ENCODE measurements at places on chromosomes 2 and 18. TPM values are rescaled to one million over a fixed set of nuclear protein-coding genes. Genes with fewer than 3 reads are reported as not detected.

DNA sequence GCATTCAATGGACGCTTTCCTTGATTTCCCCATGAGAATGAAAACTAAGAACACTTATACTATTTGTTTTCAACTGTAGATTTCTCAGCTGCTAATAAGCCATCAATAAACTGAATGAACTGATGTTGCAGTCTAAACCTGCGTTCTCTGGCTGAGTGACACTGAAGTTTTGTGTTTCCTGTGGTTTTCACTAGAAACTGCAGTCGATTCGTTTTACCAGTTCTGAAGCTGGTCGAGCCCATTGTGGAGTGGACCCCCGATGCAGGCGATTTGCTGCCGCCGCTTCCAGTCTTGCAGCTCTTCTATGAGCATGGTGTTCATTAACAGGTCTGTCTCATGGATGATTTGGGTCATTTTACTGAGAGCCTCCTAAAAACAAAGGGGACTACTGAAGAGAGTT, 50.6 kb upstream of the STAT1 start:
- H3K4me3 ChIP-seq = peak overlapping the region; percentile 92
- peak overlapping the region; percentile 96 for H3K27ac ChIP-seq
- peaks cover 80% of the 10 kb centered on the region for H3K36me3 ChIP-seq
- peaks cover 74% of the 10 kb centered on the region for H3K4me1 ChIP-seq
- no peaks in the 10 kb centered on the region for H3K27me3 ChIP-seq

DNA sequence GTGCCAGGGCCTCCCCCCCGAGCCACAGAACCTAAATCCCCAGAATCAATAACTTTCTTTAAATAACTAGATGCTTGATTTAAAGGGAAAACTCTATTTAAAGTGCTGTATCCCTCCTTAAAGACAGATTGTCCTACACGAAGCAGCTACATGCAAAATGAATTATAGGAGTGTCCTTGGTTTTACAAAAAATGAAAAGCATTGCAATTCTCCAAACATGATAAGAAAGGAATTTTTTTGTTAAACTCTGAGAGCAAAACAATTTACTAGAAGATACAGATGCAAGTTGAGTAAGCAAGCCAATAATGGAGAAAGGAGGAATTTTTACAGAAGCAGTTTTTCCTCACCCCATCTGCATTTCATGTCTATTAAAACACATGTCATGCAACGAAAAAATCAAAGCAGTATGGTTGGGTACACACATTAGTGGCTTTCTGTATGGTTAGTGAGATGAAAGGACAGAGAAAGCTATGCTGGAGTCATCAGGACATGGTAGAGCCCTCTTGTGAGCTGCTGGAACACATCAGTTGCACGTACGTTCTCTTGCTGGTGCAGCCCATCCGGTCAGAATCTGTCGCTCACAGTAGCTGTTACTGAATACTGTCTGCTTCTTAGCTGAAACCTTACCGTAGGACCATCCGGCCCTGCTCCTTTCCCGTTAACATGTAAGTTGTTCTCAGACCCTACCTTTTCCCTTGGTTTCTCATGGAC, 25.9 kb upstream of the STEAP3 start:
- H3K4me3 ChIP-seq = no peak overlapping the region
- no peaks in the 10 kb centered on the region for H3K36me3 ChIP-seq
- peaks cover 2% of the 10 kb centered on the region for H3K27me3 ChIP-seq
- no peak for DNase-seq
- H3K27ac ChIP-seq = no peak overlapping the region

GRCh38 chr2:203400805-203401585, 72.8 kb downstream of the ABI2 start:
- H3K27me3 ChIP-seq = no peaks in the 10 kb centered on the region
- H3K4me1 ChIP-seq = no peaks in the 10 kb centered on the region
- DNase-seq = no peak
- no peak overlapping the region for H3K4me3 ChIP-seq

GRCh38 chr2:8587920-8588830, 93.7 kb upstream of the ID2 start:
- no peaks in the 10 kb centered on the region for H3K36me3 ChIP-seq
- peak; percentile 43 for DNase-seq
- peak overlapping the region; percentile 12 for H3K4me3 ChIP-seq

GRCh38 chr18:2572171-2572569, 813 bp downstream of the NDC80 start:
- peak; percentile 22 for DNase-seq
- peaks cover 55% of the 10 kb centered on the region for H3K4me1 ChIP-seq
- no peaks in the 10 kb centered on the region for H3K27me3 ChIP-seq
- peak overlapping the region; percentile 95 for H3K4me3 ChIP-seq
- peaks cover 67% of the 10 kb centered on the region for H3K36me3 ChIP-seq

DNA sequence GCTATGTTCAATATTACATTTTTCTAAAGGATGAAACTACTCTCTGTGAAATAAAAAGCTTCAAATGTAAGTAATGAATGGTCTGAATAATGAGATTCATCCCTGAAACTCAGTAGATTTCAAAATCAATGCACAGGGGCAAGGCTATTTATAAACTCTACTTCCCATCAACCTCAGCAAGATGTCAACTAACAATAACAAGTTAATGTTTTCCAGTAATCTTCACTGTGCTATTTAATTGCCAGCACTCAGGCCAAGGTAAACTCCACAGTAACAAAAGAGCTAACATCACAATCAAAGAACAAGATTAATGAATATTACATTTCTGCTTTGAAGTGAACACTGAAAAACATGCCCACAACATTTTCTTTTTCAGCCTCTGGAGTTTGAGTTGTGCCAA, 144.3 kb upstream of the ZFP36L2 start:
- H3K27ac ChIP-seq = no peak overlapping the region
- no peak overlapping the region for H3K4me3 ChIP-seq
- H3K27me3 ChIP-seq = no peaks in the 10 kb centered on the region
- peaks cover 6% of the 10 kb centered on the region for H3K36me3 ChIP-seq

GRCh38 chr18:59180150-59180845, 39.7 kb upstream of the GRP start:
- no peaks in the 10 kb centered on the region for H3K36me3 ChIP-seq
- no peak overlapping the region for H3K4me3 ChIP-seq
- H3K4me1 ChIP-seq = no peaks in the 10 kb centered on the region
- DNase-seq = no peak
- H3K27ac ChIP-seq = no peak overlapping the region
- peaks cover 5% of the 10 kb centered on the region for H3K27me3 ChIP-seq

The CIB4 gene
- not detected for total RNA-seq

The SPP2 gene
- total RNA-seq = not detected

The CDKL4 gene
- total RNA-seq = not detected

The CTAGE1 gene
- not detected for total RNA-seq

The CFAP53 gene
- total RNA-seq = 0.83 TPM

The MYO7B gene
- total RNA-seq = 0.18 TPM
